GM06990 (cell line): ENCODE measurements at places on chromosomes 6 and 20.

DNA sequence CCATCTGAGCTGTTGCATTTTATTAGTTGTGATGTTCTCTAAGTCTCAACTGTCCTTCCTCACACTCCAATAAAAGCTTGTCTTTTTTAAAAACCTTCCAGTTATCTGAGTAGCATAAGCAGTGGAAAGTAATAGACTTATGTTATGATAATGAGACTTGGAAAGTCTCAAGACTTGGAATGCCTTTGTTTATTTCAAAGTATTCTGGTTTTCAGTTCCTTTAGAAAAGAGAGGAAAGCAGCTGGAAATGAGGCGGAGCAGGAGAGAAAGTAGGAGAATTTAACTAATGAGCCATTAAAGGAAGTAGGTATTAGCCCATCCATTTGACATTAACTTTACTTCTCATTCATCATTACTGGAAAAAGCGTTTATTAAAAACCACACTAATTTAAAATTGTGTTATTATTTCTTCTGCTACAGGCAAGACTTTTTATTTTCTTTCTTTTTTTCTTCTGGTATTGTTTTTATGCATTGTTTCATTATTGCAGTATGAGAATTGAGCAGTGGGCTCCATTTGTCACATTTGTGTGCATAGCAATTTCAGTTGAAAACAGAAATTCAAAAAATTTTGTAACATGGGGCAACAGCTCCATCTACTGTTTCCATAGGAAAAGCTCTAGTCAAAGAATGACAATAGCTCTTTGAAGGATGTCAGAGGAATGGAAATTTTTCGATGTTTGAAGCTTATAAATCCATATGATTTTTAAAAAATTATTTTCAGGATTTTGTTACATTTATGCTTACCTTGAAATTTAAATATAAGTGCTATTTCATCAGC lies 194.8 kb downstream of the COL9A1 start:
- no peak for DNase-seq

DNA sequence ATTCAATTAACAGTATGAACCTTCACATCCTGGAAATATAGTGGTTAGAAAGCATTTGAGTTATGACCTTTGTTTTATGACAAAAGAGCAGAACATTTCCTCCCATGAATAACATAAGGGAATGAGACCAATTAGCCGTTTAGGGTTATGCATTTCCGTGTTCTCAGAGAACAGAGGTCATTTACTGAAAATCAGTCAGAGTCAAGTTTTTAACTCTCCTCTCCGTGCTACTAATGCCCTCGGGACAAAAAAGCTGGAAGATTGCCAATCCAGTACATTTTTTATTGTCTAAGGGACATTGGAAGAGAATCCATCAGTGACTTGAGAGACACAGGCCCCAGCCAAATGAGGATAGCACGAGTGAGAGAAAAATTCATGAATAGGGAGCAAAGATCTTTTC lies 632.7 kb downstream of the RFPL4B start:
- DNase-seq: no peak

DNA sequence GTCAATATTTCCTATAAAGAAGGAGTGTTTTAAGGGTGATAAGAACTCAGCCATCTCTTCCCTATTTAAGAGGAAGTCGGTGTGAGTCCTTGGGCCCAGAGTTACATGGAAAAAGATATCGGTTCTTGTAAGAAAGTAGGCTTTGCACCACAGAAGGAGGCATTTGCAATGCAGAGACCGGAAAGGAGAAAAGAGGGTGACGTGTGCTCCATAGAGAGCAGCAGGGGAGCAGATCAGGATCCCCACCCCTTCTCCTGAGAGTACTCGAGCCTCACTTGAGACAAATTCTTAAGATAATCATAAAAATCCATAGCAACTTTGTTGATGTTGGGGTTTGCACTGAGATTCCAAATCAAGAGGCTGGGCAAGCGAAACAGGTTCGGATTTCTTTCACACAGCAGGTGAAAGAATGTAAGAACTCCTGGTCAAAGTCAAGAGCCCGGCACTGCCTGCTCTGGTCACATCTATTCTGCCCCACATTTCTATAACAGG lies 27.8 kb downstream of the FOXA2 start:
- DNase-seq: no peak

DNA sequence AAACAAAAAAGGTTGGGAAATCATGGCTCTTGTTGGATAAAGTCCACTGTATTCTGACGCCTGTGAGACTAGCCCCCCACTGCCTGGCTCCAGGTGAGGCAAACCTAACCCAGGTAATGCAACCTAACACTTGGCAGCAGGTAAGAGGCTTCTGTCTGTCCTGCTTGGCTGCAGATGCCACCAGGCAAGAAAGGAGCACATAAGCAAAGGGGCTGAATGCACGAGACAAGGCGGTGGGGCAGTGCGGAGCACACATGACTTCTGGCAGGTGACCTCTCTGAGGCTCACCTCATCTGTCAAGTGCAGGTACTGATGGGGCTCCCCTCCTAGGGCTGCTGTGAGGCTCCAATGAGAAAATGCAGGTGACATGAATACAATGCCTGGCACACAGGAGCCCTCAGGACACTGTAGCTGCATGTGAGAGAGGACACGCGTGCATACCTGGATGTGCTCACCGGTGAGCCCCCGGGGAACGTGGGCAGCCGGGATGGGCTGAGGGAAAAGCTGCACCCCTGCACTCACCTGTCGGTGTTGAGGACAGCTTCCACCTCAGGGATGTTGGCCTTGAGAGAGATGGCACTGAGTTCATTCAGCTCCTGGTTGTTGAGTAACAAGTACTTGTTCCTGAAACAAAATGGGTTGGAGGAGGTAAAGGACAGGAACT lies 54.1 kb downstream of the MYH7B start:
- no peak for DNase-seq

DNA sequence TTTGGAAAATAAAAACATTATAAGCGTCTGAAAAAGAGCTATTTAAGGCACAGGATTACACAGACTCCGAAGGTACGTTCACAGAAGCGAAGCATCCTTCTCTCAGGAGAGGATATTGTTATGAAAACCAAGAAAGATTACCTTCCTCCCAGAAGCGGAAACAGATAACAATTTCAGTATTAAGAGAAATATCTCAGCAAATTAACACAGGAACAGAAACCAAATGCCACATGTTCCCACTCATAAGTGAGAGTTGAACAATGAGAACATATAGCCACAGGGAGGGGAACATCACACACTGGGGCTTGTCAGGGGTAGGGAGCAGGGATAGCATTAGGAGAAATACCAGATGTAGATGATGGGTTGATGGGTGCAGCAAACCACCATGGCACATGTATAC lies 109.7 kb downstream of the CDK19 start:
- peak; percentile 26 for DNase-seq
